ENCODE measurements at places on chromosomes 11 and 22.

DNA sequence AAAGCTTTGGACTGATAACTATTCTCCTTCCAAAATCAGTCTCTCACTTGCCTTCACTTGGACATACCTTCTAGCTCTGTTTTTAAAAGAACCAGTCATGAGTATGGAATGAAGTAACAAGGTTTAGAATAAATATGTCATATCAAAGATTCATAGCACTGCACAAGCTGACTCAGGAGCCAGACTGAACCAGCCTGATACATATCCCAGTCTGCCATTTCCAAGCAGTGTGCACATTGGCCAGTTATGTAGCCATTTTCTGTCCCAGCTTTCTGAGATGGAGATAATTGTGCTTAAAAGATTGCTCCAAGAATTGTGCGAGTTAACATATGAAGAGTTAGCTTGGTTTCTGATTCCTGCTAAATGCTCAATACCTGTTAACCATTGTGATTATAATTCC is 311.3 kb downstream of the C11orf87 start:
- DNase-seq: no peak

DNA sequence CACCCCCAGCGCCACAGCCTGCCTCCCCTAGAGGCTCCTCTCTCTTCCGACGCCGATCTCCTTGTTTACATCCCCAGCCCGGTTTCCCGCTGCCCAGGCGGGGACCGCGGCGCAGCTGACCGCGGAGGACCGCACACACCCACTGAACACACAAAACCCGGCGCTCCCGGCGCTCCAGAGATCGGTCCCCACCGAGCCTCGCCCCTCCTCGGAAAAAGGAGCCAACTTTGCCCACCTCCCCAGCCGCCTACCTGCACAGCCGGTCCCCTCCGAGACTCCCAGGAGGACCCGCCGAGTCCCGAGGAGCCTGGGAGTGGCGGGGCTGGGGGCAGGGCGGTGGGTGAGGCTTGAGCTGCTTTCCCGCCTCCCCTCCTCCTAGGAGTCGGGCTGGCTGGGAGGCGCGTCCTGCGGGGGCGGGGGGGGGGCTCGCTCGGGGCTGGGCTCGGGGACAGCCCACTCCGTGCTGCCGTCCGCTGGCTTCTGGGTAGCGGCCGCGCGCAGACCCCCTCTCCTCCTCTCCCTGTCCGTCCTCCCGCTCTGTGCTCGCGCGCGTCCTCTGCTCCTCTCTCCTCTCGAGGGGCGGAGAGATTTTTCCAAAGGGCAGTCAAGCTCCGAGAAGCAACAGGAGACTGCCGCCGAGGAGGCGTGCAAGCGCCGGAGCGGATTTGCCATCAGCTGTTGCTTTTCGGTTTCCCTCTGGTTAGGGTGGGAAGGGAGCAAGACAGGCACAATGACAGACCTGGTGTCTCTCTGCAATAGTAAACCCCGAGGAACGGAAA is at the start of gene FXYD6:
Gene FXYD6 (minus strand): TSS at position 318 of the 779 bp plus-strand sequence. CDS start 33,882 bp downstream, outside the sequence.
- DNase-seq: no peak

DNA sequence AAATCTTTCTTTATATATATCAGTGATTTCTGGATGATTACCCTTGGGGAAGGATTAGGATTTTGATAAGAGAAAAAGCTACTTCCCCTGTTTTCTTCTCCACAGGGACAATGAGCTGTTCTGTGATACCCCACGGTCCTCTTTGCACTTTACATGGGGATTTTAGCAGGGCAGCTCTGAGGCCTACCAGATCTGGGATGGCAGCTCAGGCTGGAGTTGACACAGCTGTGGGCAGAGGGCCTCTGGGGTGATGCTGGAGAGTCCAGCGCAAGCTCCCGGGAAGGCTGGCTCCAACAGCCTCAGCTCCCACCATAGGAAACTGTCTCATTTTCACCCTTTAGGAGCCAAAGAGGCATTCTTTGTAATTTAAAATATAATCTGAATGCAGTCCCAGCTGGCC is 383.8 kb upstream of the NARS2 start:
- no peak for DNase-seq

DNA sequence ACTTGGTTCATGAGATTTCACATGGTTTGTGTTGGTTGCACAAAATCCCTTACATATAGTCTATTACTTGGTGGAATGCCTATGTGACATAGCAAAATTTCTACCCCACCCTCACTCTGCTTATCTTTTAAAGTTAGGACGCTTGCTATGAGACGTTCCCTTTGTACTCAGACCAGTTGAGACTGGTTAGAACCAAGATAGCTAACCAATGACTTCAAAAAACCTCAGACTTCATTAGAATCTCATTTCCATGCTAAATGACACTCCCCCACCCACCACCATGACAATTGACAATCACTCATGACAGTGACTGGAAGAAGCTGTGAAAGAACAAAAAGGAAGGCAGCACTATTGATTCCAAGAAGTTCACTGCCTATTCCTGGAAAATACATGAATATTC is 313.6 kb downstream of the ETS1 start:
- DNase-seq: no peak

GRCh38 chr22:31451709-31452571 is 37.7 kb downstream of the EIF4ENIF1 start:
- DNase-seq: no peak

DNA sequence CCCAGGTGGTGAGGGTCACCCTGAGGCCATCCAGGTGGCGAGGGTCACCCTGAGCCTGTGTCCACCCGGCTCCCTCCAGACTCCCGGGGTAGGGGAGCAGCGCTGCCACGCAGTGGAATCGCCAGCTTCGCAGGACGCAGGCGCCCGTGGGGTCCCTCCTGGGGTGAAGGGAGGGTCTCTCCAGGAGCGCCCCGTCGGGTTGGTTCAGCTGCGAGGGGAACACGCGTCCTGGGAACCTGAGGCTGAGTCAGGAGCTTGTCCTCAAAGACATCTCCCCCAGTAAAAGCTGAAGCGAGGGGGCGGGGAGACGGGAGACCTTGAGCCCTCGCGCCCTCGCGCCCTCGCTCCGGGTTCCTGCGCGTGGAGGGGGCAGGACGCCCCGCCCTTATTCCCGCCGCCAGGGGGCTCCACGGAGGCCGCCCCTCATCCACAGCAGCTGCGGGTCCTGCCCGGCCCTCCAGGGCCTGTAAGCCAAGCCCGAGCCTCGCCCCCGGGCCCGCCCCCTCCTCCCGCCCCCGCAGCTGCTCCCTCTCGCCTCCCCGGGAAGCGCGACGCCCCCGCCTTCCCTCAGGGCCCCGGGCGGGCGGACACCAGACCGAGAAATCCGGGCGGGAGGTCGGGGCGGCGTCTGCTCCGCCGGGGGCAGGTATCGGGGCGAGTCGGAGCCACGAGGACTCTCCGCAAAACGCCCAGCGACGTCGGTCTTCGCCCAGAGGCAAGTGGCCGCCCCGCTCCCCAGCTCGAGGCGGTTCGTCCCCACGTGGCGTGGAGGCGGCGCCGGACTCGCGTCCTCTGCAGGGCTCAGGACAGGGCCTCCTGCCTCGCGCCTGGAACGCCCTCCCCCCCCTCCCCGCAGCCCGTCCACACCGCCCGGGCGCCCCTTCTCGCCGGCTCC is 22.8 kb downstream of the PIM3 start:
- DNase-seq: no peak

DNA sequence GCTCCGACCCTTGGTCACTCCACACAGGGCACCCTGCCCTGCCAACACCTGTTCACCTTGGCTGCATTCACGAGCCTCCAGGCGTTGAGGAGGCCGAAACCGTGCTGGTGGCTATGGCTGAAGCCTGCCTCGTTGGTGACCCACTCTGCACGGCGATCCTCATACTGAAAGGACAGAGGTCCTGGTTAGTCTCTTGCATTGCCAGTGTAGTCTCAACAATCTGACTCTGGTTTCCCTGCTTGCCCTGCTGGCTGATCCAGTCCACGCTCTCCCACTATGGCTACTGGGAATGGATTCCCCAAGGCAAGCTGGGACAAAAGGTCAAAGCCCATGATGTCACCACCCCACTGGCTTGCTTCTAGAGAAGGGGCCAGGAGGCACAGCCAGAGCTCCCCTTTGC is 12.9 kb downstream of the PCSK7 start:
- DNase-seq: no peak

DNA sequence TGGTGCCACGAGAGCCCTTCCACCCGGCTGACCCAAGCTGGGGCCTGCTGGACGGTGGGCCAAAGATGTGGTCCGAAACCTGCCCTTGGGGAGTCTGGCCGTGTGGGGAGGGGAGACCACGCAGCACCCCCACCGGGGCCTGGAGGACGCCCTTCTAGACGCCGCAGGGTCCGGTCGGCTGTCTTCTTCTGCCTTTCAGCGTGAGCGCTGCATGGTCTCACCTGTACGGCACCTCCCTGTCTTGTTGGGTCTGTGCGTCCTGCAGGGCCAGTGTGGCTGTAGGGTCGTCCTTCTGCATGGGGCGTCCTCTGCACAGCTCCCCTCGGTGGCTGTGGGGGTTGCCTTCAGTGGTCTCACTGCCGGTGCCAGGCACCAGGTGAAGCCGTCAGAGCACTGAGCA is 2.8 kb downstream of the BRSK2 start:
- DNase-seq: no peak

DNA sequence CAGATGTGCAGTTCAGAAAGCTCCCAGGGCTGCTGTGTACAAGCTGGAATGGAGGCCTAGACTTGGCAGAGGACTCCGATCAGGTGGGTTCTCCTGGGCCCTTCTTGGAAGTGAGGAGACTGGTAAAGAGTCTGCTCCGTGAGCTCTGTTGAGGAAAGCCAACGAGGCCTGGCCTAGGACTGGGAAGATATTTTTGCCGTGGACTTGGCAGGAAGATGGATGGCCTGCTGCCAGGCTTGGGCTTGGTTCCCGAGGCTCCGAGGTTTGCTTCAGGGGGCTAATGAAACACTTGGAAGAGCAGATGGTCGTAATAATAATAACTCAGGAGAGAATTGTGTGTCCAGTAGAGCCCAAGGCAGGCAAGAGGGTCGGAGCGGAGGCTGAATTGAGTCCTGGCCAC is 3.9 kb downstream of the GALR3 start:
- no peak for DNase-seq

DNA sequence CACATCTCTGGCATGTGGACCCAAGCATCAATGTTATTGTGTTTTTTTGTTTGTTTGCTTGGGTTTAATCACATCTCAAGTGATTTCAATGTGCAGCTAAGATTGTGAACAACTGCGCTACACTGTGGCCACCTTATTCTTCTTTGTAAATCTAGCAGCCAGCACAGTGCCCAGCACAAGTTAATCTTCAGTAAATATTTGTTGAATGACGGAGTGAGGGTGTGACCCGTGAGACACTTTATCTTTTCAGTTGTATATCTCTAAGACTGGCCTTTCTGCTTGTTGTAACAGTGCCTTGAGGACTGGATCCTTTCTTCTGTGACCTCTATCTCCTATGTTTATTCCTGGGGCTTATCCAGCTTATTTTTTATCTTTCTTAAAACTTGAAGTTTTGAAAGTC is 21.4 kb upstream of the AMOTL1 start:
- no peak for DNase-seq

DNA sequence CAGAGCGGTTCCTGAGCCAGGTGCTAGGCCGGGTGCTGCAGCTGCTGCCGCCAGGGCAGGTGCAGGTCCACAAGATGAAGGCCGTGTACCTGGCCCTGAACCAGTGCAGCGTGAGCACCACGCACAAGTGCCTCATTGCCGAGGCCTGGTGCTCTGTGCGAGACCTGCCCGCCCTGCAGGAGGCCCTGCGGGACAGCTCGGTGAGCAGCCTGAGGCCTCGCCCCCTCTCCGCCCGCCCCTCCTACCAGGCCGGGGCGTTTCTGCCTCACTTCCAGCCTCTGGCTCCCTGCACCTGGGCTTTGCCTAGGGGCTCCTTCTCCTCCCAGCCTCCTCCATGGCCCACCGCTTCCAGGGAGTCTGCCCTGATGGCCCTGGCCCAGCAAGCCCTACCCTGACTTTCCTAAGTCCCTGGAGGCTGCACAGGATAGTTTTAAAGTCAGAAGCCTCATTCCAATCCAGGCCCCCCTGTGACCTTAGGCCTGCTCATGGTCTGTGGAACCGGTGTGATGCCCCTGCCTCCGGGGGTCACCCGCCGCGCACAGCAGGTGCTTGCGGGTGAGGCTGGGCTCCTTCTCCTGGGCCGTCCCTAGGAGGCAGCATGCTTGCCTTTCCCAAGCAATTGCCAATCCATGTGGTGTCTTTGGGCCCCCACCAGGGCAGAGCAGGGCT is 5.5 kb downstream of the TCIRG1 start:
- no peak for DNase-seq

DNA sequence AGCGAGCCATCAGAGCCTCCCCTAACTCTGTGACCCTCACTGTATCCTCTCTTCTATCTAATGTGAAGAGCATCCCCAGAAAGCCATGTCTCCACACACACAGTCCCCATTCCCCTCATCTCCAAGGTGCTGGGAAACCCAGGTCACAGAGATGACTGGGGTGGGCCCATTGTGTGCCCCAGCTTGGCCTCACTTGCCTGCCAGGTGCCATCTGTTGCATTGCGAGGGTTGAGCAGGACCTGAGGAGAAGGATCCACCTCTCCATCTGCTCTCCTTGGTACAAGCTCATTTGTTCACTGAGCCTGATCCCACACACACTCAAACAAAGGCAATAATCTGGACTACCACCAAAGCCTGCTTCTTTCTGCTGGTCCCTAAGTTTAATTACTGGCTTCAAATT is 118.8 kb downstream of the SPATA19 start:
- DNase-seq: no peak

GRCh38 chr11:37280200-37280599 is 682.2 kb upstream of the RAG2 start:
- no peak for DNase-seq

DNA sequence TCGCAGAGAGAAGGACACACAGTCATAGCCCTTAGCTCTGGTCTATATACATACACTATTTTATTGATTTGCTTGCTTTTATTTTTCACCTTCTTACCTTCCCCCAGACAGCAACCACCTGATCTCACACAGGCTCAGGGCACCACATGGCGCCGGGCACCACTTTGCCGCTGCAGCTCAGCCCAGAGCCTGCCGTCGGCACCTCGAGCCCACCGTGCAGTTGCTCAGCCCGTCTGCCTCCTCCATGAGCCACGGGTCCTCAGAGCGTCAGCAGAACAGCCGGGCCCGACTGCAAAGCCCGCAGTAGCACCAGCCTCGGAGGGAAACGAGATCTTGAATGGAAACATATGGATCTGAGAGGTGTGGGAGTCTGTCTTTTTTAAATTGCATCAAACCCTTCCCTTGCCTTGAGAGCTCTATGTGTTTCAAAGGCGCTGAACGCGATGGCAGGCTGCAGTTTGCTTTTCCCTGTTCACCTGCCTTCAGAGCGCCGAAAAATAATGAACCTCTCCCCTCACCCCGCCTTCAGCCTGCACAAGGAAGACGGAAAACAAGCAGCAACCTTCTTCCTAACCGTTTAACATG is 505.4 kb downstream of the MN1 start:
- no peak for DNase-seq
